ENCODE measurements at places on chromosomes 3 and 15.

GRCh38 chr3:6644070-6644929, 216.6 kb upstream of the GRM7 start:
- DNase-seq, result no peak

DNA sequence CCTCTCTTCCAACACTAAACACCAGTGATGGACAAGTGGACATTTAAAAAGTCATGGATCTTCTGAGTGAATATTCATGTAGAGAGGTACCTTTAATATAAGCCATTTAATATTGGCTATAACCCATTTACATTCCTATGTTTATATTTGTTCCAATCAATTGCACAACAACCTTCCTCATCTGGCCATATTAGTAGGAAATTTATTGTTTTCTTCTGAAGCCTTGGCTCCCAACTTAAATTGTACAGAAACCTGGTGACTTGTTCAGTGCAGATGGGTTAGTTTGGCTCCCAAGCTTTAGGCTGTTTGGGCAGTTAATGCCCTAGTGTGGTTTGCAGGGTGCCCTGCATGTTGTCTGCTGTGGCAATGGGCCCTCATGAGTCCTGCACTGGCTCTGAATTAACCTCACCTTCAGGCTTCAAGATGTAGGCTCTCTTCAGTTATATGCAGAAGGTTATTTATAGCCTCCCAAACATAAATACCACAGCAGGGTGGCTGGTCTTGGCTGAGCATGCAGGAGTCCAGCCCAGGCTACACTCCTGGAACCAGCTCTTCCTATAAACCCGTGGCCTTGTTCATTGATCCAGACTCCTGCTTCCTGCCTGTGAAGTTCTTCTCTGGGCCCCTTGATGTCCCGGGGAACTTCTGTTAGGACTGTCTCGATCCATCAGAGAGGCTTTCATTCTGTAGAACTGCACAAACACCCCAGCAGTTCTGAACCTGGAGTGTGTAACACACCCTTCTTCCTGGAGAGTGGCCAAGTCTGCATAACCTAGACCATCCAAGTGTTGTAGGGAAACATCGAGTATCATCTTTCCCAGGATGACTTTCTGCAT, 57.0 kb downstream of the DUT start:
- DNase-seq, result no peak

GRCh38 chr3:23676093-23676492, 129.7 kb upstream of the UBE2E1 start:
- no peak for DNase-seq

- DNase-seq, result no peak
Observed at GRCh38 chr3:133475245-133476010, 75.6 kb downstream of the BFSP2 start.

DNA sequence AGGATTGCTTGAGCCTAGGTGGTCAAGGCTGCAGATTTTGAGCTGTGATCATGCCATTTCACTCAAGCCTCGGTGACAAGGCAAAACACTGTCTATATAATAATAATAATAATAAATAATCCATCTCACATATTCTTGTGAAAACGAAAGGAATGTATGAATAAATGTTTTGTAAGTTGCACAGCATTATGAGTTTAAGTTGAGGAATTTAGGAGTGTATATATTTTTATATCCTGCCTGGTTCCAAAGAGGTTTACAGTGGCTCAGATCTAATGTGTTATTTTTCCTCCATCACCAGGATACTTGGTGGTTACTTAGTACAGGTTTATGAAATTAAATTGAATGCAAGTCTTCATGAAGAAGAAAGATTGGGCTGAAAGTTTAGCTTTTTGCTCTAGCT, 77.2 kb downstream of the ATG7 start:
- no peak for DNase-seq

- DNase-seq, result no peak
Observed at GRCh38 chr3:112776836-112777235, 69.8 kb downstream of the CD200R1L start.

DNA sequence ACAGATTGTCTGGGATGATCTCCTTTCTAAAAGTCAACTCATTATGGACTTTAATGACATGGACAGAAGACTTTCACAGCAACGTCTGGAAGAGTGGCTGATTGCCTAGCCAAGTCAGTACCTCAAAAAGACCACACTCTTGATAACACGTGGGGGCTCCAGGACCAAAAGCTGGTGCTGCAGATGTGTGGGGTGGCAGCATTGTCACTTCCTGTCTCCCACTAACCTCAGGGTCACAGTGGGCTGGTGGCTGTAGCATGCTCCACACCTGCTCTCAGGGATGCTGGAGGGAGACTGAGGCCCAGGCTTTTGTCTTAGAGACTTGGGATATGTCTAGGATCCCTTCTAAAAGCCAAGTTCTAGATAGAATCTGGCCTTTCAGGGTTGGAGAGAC, 118.1 kb downstream of the APBA2 start:
- no peak for DNase-seq

GRCh38 chr15:26661748-26662147, 111.1 kb downstream of the GABRB3 start:
- DNase-seq, result no peak

DNA sequence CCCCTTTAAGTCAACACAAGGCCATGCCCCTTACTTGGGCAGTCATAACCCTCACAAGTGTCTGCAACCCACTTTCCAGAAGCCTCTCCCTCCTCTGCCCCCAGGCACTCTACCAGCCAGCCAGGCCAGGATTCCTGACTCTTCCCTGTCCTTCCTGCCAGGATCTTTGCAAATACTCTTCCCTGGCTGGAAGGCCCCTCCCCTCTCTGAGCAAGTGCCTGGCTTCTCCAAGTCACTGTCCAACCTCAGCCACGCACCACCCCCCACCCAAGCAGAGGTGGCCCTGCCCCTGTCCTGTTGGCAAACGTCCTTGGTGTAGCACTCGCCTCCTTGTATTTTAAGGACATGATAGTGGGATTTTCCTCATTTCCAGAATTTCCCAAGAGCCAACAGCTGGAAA, 54.7 kb upstream of the USP3 start:
- DNase-seq, result no peak

- DNase-seq, result no peak
Observed at GRCh38 chr3:191254098-191254873, 55.2 kb downstream of the OSTN start.
